ENCODE measurements at places on chromosomes 3 and 15.

- no peak for DNase-seq
Measured at GRCh38 chr3:72234391-72234790, 449.4 kb upstream of the PROK2 start.

- peak; percentile 78 for DNase-seq
Measured at GRCh38 chr15:63093486-63094205, 28.0 kb upstream of the LACTB start.

GRCh38 chr3:40079203-40079846, 230.2 kb upstream of the EIF1B start:
- DNase-seq = no peak

DNA sequence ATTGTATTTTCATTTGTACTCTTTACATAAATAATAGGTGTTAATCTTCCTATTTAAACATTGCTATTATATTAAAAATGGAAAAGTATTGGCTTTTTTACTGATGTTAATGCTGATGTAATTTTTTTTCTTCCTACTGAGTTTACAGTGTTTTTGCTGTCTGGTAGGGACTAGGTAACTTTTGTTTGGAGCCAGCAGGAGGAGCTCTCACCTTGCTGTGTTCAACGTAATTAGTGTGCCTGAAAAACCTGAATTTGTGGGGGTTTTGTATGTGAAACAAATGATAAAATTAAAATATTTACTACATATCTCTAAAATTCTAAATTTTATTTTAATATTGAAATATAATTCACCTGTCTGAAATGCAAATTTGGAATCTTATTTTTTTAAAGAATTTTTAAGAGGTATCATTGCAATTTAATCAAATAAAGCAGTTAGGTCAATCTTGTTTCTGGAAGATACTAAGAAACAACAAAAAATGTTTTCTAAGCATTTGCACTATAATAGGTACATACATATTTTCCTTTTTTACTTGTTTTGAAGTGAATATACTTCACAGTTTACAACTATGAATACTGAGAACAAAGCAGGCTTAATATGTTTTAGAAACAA, 48.8 kb downstream of the EPHA6 start:
- DNase-seq = no peak

- no peak for DNase-seq
Measured at GRCh38 chr15:85753261-85753660, 41.5 kb downstream of the KLHL25 start.

GRCh38 chr3:187811585-187812250, 66.5 kb upstream of the BCL6 start:
- DNase-seq = no peak

DNA sequence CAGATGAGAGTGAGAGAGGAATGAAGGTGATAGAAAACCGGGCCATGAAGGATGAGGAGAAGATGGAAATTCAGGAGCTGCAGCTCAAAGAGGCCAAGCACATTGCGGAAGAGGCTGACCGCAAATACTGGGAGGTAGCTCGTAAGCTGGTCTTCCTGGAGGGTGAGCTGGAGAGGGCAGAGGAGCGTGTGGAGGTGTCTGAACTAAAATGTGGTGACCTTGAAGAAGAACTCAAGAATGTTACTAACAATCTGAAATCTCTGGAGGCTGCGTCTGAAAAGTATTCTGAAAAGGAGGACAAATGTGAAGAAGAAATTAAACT, 88.9 kb downstream of the EOMES start:
- DNase-seq = no peak

- no peak for DNase-seq
Measured at GRCh38 chr15:93274257-93274656, 185.2 kb upstream of the RGMA start.

GRCh38 chr15:63163217-63163616, 5.9 kb upstream of the RPS27L start:
- no peak for DNase-seq

DNA sequence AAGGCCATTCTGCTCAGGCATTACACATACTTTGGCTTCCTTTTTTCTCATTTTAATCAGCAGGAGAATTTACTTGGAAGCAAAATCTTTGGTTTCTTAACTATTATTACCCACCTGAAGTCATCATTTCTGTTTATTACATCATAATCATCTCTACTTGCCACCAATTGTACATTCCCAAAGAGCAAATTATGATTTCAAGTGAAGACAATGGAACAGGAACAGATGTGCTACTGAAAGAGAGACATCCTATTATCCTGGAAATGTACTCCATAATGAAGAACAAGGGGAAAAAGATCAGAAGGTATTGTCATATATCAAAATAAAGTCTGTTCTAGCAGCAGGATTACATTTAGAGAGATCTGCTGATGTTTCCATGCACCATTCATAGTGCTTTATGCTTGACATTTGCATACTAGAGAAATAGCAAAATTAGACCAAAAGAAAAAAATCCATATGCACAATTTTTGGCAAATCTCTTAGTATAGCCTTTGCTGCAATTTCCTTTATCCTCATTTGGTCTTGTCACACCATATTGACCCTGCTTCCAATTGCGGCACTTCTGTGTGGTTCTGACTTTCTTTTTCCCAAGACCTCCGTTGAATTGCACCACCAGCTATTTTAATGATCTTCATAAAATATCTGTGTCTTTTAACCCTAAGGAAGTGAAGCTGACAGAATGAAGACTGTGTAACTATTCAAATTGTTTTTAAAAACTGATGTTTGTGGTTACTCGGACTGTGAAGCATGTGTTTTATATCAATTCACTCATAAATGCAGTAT, 683.8 kb downstream of the ZNF385D start:
- no peak for DNase-seq

GRCh38 chr3:48575366-48575765, 11.8 kb upstream of the UCN2 start:
- no peak for DNase-seq
